ENCODE measurements at places on chromosomes 16 and 17. TPM values are rescaled to one million over a fixed set of nuclear protein-coding genes. Genes with fewer than 3 reads are reported as not detected.

Gene CBX1
- total RNA-seq = 61.3 TPM

DNA sequence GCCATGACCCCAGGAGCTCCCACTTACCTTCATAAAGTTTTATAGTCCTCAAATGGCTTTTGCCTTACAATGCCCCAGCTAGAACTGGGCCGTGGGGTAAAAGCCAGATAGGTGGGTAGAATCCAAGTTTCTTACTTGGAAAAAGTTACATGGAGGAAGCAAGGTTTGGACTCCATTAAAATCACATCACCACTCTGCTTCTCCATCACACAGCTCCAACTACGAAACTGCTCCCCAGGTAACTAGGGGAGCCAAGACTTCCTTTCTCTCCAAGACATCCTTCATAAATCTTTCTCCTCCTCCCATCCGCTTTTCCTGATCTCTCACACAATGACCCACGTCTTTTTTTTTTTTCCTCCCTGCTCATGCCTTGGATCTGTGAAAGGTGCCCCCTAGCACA lies 130.8 kb upstream of the RCVRN start:
- no peak for DNase-seq

Gene TMEM235
- total RNA-seq = not detected

- no peak for DNase-seq
These were observed 29.2 kb downstream of the CCDC40 start for GRCh38 chr17:80065478-80066170.

Gene BRIP1
- 19.9 TPM for total RNA-seq

Measured in activated CD4-positive, alpha-beta T cell treated with anti-CD3 and anti-CD28 coated beads, Interleukin-2, amount 10 ng/mL, durations not matched to agents 24 days and 14 days (primary cell).